Bone marrow (tissue), 2 donors: ENCODE measurements at places on chromosomes 6 and 20.

DNA sequence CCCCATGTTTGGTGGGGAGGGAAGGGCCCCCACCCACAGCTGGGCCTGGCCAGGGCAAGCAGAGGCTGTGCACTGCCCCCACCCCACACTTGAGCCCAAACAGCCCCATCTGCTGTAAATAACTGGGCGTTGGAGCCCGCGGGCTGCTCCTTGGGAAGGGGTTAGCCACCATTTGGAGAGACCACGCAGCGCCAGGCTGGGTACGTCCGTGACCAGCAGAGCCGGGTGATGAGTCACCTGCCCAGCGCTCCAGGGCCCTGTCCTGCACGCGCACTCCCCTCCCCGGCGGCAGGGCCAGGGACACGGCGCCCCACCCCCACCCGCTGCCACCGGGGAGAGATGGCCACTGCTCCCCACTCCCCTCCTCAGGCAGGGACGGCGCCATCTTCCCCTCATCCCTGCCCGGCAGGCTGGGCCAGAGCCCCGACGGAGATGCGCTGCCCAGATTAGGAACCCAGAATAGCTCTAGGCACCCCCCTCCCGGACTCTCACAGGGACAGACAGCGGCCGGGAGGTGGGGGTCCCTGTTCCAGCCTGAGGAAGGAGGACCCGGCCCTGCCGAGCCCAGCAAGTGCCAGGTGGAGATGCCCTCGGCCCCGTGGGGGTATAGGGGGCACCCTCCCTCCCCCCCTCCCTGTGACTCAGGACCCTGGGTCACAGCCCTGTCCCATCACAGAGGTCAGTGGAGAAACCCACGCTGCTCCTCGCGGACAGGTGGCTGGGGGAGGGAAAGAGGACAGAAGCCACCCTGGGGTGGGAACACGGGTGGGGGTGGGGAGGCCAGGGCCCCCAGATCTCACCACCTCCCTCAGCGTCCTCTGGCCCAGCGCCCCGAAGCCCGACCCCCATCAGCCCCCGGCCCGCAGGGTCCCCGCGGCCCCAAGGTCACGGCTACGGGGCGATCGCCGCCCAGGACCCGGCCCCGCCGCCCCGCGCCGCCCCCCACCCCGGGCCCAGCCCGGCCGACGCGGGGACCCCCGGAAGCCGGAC is 642 bp downstream of the EEF1A2 start:
- DNase-seq: no peak

DNA sequence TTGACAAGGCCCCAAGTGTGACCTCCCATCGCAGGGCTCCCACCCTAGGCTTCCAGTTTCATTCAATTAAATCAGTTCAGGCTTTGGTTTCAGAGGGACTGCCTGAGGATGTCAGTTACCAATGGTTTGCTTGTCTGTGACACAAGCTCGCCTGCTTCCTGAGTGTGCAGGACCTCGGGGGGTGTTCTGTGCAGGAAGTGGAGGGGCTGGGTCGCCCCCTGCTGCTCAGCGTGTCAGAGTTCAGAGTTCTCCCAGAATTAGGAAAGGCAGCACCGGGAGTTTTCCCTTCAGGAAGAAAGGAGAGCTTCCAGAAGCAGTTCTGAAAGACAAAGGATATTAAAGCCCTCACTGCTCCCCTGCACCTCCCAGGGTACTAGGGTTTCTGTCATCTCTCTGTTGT is 50.8 kb upstream of the TGM3 start:
- DNase-seq: no peak

DNA sequence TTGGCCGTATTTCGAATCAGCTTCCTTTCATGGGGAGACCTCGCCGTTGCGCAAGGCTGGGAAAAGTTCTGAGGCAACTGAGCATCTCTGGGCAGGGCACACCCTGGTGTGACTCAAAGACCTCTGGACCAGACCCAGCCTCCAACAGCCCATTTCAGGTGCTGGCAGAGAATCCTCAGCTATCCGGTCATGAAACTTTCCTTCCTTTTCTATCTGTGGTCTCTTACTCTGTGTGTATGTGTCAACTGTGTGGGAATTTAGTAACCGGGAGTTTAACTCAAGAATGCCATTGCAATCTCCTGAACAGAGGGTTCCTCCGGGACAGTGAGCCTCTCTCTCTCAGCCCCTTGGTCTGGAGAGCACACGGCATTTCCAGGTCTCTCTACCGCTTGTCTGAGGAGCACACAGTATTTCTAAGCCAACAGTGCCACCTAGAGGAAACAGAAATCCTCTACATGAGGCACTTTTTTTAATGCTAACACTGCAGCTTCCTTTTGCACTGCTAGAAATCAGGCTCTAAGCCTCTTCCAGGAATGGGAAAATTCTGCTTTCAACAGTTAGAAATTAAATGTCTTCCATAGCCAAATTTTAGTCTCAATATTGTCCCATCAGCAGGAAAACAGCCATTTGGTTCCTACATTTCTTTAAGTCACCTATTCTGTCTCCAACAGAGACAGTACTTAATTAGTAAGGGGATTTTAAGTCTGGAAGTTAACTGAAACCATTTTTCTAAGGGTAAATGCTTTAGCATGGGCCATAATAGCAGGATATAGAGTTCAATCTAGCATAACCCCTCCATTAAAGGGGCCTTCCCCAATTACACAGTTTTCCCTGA is 32.7 kb downstream of the PLN start:
- peak; percentile 60 for DNase-seq

DNA sequence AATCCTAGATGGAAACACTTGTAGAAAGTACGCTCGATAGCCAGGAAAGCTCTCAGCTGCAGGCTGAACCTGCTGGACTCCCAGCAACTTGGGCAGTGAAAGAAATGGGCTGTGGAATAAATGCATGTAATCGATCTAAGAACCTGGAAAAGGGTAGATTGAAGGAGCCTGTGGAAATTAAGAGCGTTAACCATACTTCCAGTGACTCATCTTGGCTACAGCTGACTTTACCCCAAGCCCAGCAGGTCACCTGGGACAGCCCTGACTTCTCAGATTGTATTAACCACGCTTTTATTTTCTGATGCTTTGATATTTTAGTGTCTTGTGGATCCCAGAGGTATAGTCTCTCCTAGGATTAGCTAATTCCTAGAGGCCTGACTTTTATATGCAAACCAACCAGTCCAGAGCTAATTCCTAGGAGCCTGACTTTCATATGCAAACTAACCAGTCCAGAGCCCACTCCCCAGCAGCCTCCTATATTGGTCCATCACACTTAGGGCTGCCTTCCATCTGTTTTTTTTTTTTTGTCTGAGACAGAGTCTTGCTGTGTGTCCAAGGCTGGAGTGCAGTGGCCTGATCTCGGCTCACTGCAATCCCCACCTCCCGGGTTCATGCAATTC is 86.3 kb downstream of the GMPR start:
- no peak for DNase-seq

- no peak for DNase-seq
Measured at GRCh38 chr20:46770330-46771194, 61.1 kb downstream of the SLC2A10 start.

DNA sequence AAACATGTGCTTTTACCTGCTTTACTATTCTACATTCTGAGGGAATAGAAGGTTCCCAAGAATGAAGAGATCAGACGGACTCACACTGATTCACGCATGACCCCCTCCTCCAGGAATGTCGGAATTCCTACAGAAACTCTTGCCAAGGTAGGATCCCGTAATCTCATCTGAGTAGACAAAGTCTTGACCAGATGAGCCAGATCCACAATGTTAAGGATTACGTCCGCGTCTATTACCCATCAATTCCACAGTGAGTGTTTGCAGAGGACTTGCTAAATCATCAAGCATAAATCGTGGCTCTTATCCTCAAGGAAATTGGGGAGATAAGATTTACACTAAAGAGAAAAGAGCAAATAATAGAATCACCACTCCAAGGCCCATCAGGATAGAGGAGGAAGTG is 245.9 kb upstream of the FOXQ1 start:
- no peak for DNase-seq
